ENCODE measurements at places on chromosomes 3 and 15.

DNA sequence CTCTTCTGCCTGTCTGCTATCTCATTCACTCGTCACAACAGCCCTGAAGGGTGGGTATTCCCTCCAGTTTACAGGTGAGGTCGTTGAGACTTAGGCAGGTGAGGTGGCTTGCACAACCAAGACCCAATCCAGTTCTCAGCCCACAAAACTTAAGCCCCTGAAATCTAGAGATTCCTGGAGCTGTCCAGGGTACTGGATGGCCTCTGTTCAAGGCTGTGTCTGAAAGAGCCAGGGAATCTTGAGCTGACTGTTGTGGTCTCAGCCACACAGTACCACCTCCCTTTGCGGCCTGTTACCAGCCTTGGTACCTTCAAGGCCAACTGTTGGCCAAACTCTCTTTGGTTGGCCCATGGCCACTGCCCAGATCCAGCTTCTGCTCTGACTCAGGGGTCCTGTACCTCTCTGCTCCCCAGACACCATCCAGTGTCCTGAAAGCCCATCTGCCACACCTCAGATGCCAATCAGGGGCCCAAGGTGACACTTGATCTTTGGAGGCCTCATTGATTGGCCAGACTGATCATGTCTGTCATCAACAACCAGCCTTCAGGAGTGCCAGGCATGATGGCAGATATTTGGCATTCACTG is 10.9 kb upstream of the FAM107A start:
- DNase-seq: no peak

DNA sequence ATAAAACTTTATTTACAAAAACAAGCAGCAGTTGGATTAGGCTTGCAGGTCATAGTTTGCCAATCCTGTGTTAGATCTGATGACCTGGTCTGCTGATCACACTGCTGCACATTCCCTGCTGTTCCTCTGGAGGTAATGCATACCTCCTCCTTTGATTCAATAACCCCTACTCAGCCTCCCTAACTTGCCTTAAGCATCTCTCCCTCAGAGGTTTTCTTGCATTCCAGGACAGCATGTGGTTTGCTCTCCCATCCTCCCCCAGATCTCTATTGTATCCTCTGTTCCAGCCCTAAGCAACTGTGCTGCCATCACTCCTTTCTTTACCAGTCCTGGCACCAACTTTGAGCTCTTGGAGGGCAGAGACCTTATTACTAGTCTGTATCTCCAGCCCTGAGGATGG is 63.4 kb downstream of the CACNA2D3 start:
- DNase-seq: no peak

DNA sequence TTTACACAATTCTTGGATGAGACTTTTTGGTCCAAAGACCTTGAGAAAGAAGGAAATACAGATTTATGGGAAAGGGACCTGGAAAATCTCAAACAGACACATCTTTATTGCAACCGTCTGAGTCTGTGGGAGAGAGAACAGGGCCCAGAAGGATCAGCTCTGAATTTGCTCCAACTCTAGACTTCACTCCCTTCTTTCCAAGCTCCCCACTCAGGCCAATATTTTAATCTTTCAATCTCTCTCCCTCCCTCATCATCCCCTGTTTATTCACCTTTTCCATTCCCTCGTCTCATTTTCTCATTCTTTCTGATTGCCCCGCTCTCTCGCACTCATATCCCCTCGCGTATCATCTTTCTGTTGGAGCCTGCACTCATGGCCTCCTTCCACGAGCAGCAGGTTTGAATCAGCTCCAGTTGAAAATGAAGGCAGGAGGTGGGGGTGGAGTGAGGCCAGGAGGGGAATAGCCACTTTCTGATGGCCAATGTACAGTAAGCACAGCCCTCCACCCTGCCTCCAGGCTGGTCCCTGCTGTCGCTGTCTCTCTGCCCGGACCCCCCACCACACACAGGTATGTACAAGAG is 63.6 kb upstream of the BOC start:
- DNase-seq: no peak

- DNase-seq: no peak
Measured at GRCh38 chr3:62119139-62119538, 254.2 kb downstream of the FEZF2 start.

DNA sequence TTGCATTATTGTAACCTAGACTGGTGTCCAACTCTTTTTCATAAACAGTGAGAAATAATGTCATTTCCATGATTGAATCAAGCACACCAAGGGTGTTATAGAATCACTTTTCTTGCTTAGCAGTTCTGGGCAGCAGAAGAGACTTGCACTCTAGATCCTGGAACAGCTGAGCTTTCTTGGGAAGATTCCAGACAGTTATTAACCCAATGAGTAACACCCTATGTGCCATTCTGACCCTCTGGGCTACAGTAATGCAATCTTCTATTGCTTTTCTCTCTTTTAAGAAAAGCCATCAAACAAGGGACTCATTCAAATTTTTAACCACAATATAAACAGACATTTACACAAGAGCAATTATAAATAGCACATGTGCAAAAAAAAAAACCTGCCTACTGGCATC is 39.3 kb upstream of the USP3 start:
- DNase-seq: no peak

GRCh38 chr3:37806505-37807200 is 55.0 kb upstream of the CTDSPL start:
- DNase-seq: no peak

GRCh38 chr3:11829416-11829815 is 17.3 kb downstream of the TAMM41 start:
- DNase-seq: no peak

- no peak for DNase-seq
Measured at GRCh38 chr15:83587091-83587490, 66.8 kb upstream of the ADAMTSL3 start.

DNA sequence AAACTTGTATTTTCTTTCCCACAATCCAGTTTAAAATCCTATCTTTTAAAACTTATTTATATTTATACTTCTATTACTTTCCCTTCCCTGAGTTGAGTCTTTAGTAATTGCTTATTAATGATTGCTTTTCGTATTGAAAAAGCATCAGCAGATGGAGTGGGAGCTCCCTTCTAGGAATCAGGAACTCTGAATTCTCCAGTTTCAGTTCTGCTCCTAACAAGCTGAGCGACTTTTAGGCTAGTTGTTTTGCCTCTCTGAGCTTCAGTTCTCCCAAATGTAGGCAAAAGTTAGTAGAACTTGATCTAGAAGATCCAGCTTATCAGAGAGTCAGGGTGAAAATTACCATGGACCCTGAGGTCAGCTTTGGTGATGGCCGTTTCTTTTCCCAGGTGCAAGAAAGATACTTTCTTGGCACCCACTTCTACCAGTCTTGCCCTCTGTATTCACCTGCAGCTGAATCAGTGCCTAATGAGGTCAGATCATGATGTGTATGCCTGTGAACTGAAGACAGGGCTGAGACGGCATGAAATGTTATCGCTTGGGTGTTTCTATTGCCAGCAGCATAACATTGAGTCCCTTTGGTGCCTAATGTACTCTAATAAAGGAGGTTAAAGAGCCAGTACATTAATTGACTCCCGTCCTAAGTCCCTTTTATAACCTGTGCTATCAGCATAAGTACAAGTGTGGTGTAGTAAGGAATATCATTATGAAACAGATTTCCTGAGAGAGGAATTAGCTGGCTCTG is 194.5 kb upstream of the TBC1D5 start:
- DNase-seq: no peak

DNA sequence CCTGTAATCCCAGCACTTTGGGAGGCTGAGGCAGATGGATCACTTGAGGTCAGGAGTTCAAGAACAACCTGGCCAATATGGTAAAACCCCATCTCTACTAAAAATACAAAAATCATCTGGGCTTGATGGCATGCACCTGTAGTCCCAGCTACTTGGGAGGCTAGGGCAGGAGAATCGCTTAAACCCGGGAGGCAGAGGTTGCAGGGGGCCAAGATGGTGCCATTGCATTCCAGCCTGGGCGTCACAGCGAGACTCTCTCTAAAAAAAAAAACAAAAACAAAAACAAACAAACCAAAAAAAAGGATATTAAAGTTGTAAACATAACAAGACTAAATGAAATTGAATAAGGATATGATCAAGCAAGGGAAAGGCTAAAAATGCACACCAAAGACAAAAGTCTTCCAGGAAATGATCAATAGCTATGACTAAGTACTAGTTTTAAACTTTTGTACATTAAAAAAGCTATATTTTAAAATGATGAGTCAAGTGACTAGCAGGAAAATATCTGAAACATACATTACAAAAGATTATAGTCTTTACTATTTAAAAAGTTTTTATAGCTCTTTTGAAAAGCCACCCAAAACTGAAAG is 28.6 kb downstream of the KLHL6 start:
- DNase-seq: no peak

DNA sequence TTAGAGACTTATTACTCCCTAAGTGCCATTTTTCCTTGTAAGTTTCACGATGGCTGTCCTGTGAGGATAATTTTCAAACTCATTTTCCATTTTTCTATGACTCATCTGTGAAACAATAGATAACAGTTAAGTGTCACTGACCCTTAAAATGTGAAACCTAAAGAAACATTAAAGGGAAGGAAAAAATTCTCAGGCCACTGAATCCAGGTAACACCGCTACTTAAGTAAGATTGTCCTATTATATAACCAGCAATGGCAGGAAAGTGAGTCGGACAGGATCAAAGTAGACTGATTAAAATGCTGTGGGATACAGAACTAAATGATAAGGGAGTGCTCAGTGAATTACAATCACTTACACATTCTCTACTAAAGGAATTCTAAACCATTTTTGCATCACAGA is 12.4 kb downstream of the PLD1 start:
- no peak for DNase-seq

DNA sequence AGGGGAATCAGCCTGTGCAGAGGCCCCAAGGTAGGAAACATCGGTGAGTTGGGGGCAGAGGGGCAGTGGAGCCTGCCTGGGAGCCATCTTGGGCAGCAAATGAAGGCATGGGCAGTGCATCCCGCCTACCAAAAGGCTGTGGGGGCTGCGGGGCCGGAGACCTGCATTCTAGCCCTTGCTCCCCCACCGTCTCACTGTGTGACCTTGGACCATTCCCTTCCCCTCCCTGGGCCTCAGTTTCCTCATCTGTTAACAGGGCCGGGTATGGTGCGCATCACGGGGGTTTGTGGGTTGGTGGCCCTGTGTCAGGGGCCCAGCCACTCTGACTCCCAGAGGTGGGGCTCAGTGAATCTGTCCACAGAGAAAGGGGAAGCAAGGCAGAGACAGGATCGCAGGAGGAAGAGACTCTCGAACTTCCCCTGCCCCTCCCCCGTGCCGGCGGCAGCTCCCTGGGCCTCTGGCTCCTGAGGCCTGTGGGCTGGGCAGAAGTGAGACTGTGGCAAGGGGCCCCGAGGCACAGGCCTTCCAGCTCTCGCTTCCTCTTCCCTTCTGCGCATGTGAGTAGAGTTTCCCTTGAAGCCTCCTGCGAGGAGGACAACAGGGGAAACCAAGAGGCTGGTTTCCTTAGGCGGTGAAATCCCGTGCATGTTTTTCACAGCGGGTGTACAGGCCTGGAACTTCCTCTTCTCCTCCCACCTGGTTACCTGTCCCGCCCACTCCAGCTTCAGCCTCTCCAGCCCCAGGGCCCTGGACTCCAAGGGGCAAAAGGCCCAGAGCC is 42.9 kb downstream of the IDH2 start:
- DNase-seq: no peak

DNA sequence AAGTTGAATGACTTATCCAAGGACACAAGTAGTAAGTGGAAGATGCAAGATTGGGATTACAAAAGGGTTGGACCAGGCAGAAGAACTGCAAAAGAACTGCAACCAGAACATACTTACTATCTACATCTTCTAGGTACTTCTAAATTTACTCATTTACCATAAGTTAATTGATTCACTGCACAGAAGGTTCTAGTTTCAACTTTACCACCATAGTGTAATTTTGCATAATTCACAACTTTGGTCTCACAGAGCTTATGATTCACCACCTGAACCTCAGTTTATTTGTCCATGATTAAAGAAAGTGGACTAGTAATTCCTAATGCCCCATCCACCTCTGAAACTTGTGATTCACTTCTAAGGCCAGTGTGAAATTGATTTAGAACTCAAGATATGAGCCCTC is 236.8 kb upstream of the UBE2E2 start:
- no peak for DNase-seq

DNA sequence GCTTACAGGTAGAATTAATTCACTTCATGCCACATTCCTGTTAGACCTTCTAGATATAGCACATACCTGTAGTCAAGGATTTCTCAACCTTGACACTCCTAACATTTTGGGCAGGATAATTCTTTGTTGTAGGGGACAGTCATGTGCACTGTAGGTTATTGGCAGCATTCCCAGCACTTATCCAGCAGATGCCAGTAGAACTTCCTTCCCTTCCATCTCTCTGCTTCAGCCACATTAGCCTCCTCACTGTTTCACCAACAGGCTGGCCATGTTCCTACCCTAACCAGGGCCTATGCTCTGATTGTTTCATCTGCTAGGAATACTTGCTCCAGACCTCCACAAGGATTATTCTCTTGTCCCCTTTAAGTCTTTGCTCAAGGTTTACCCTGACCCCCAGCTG is 68.0 kb upstream of the STAC start:
- no peak for DNase-seq

DNA sequence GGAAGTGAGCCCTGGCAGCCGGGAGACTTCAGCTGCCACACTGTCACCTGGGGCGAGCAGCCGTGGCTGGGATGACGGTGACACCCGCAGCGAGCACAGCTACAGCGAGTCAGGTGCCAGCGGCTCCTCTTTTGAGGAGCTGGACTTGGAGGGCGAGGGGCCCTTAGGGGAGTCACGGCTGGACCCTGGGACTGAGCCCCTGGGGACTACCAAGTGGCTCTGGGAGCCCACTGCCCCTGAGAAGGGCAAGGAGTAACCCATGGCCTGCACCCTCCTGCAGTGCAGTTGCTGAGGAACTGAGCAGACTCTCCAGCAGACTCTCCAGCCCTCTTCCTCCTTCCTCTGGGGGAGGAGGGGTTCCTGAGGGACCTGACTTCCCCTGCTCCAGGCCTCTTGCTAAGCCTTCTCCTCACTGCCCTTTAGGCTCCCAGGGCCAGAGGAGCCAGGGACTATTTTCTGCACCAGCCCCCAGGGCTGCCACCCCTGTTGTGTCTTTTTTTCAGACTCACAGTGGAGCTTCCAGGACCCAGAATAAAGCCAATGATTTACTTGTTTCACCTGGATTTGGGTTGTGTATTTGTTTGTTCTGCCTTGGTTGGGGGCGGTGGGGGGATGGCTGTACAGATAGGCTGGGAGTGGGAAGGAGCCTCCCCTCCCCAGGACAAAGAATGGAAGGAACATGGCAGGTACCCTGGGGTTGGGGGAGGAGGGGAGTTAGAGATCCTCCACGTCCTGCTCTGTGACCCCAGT is 2.9 kb upstream of the GRM2 start:
- DNase-seq: no peak

Data from AG04450 (cell line).